Right lobe of liver (tissue), 6 donors: ENCODE measurements at places on chromosomes 5 and 9.

GRCh38 chr9:89879701-89880100, 274.9 kb downstream of the GADD45G start:
- H3K4me1 ChIP-seq, result no peaks in the 10 kb centered on the region
- H3K27ac ChIP-seq, result no peak overlapping the region
- H3K4me3 ChIP-seq, result no peak overlapping the region
- no peaks in the 10 kb centered on the region for H3K36me3 ChIP-seq

DNA sequence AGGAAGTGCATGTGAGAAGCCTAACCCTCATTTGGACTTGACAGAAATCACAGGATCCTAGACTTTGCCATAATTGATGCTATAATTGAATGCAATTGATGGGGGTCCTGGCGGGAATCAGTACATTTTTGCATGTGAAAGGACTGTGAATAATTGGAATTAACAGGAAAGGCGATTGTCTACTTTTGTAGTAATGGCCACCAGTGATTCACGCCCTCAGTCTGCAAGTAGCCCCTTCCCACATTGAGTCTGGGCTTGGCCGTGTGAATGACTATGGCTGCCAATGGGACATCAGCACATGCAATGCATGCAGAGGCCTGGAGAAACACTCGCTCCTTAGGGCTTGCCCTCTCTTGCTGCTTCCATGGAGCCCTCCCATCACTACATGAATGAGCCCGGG, 107.8 kb upstream of the OSMR start:
- H3K4me1 ChIP-seq, result no peaks in the 10 kb centered on the region
- no peak for DNase-seq
- H3K36me3 ChIP-seq, result no peaks in the 10 kb centered on the region
- H3K4me3 ChIP-seq, result no peak overlapping the region
- H3K27ac ChIP-seq, result no peak overlapping the region
- no peaks in the 10 kb centered on the region for H3K27me3 ChIP-seq

DNA sequence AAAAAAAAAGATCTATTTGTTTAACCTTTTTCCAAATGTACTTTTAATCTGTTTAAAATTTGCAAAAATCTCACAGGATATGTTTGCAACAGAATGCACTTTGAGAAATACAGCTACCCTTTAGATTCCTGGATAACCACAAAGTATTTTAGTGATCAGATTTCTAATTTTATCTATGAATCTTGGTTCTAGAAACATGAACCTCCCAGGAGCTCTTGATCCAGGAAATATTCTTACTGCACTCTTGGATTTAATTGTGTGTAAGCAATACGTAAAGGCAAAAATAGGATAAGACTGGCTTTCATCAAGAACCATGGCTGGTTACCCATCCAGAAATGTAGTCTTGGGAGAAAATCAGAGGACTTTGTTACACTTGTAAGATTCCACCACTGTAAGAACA, 1581.8 kb upstream of the WWC1 start:
- H3K27me3 ChIP-seq, result no peaks in the 10 kb centered on the region
- H3K4me1 ChIP-seq, result no peaks in the 10 kb centered on the region
- no peak overlapping the region for H3K4me3 ChIP-seq
- DNase-seq, result no peak

- H3K27me3 ChIP-seq, result no peaks in the 10 kb centered on the region
- peak within 1 kb of the TSS; percentile 90 for H3K4me3 ChIP-seq
- no peaks in the 10 kb centered on the region for H3K4me1 ChIP-seq
- peak within 1 kb of the TSS; percentile 89 for H3K27ac ChIP-seq
- no peaks in the 10 kb centered on the region for H3K36me3 ChIP-seq
Observed at GRCh38 chr9:97411789-97412625, at the start of gene TDRD7. Gene TDRD7 (plus strand): TSS chr9:97412096. CDS start chr9:97428466, 16,370 bp downstream.

- H3K27ac ChIP-seq, result no peak overlapping the region
- H3K36me3 ChIP-seq, result no peaks in the 10 kb centered on the region
- no peaks in the 10 kb centered on the region for H3K27me3 ChIP-seq
- no peaks in the 10 kb centered on the region for H3K4me1 ChIP-seq
- no peak for DNase-seq
Observed at GRCh38 chr5:133439859-133440258, 172.5 kb downstream of the FSTL4 start.

- no peaks in the 10 kb centered on the region for H3K27me3 ChIP-seq
- no peaks in the 10 kb centered on the region for H3K36me3 ChIP-seq
- peaks cover 4% of the 10 kb centered on the region for H3K4me1 ChIP-seq
- no peak overlapping the region for H3K27ac ChIP-seq
- H3K4me3 ChIP-seq, result no peak overlapping the region
- DNase-seq, result no peak
Observed at GRCh38 chr5:113269023-113269997, 165.5 kb downstream of the TSSK1B start.

DNA sequence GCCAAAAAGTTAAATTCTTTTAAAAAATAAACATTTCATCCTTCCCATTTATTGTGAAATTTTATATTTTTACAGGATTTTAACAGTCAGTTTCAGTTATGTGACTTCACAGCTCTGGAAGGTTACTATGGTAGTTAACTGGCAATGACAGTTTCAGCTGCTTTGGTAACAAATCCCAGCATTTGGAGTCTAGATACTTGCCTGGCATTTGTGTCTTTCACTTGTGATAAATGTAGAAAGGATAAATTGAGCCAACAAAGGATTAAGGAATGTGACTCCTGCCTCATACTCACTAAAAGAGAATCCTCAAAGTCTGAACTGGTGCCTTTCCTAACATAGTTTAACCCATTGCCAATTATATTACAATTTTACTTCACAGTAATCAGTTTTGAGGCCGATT, 315.5 kb downstream of the FER start:
- H3K4me1 ChIP-seq, result no peaks in the 10 kb centered on the region
- H3K27me3 ChIP-seq, result no peaks in the 10 kb centered on the region
- H3K27ac ChIP-seq, result no peak overlapping the region
- no peak for DNase-seq

DNA sequence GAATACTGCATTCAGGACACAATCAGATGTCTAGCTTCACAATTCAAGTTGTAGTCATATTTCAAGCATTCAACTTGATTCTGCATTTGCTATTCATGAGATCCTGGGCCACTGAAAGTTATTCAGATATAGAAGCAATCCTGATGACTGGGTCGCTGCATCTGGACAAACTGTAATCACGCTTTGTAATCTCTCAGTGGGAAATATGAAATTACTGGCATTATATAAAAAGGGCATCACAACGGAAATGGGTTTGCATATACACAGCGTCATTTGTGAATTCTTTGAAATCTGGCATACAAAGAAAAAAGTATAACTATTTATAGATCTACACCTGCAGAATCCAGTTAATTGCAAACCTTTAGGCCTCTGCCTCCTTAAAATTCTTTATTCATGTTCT, 102.2 kb downstream of the PARP8 start:
- H3K4me3 ChIP-seq, result no peak overlapping the region
- no peak for DNase-seq

GRCh38 chr5:151110992-151111391, 30.2 kb upstream of the TNIP1 start:
- H3K27me3 ChIP-seq, result no peaks in the 10 kb centered on the region
- H3K4me1 ChIP-seq, result no peaks in the 10 kb centered on the region
- H3K27ac ChIP-seq, result no peak overlapping the region
- H3K4me3 ChIP-seq, result no peak overlapping the region

GRCh38 chr9:112000743-112001142, 104.1 kb downstream of the UGCG start:
- H3K27ac ChIP-seq, result no peak overlapping the region
- no peak overlapping the region for H3K4me3 ChIP-seq
- no peaks in the 10 kb centered on the region for H3K27me3 ChIP-seq
- H3K4me1 ChIP-seq, result no peaks in the 10 kb centered on the region
- H3K36me3 ChIP-seq, result no peaks in the 10 kb centered on the region

DNA sequence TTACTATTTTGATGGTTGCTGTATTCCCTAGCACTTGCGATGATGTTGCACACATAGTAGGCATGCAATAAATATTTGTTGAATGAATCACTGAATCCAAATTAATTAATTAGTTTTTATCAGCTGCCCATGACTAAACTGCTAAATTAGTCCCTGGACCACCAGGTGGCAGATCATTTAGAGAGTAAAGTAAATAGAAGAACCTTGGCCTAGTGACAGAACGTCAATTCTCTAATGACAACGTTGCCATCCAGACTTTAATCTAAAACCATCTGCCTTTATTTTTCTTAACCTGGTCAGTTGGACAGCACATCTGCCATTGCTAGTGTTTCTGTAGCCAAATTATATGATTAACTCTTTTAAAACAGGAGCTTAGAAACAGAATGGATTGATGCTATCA, 457.5 kb downstream of the KIF4B start:
- H3K27me3 ChIP-seq, result no peaks in the 10 kb centered on the region
- H3K4me1 ChIP-seq, result no peaks in the 10 kb centered on the region

DNA sequence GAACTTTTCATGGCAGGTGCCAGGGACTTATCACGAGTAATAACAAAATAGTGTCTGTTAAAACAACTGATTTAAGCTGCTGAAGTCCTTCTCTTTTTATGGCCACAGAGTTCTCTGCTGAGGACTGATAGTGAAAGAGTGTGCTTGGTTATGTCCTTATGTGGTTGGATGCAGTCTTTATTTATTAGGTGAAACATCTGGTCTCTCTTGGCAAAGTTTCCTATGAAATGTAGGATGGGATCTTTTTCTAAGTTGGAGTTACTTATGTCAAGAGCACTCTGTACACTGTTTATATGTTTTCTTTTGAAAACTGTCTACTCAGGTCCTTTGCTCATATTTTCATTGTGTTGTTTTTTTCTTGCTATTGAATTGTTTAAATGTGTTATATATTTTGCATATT, 1816.1 kb upstream of the C9orf72 start:
- no peaks in the 10 kb centered on the region for H3K36me3 ChIP-seq
- H3K27me3 ChIP-seq, result no peaks in the 10 kb centered on the region
- H3K27ac ChIP-seq, result no peak overlapping the region
- no peaks in the 10 kb centered on the region for H3K4me1 ChIP-seq
- no peak overlapping the region for H3K4me3 ChIP-seq

- no peaks in the 10 kb centered on the region for H3K4me1 ChIP-seq
- no peak overlapping the region for H3K27ac ChIP-seq
- no peak for DNase-seq
- H3K27me3 ChIP-seq, result no peaks in the 10 kb centered on the region
- peaks cover 26% of the 10 kb centered on the region for H3K36me3 ChIP-seq
Observed at GRCh38 chr9:33318225-33318624, 27.9 kb downstream of the NFX1 start.

GRCh38 chr5:21831145-21831787, 1021.9 kb downstream of the CDH12 start:
- H3K36me3 ChIP-seq, result no peaks in the 10 kb centered on the region
- H3K4me1 ChIP-seq, result no peaks in the 10 kb centered on the region
- H3K4me3 ChIP-seq, result no peak overlapping the region
- H3K27me3 ChIP-seq, result no peaks in the 10 kb centered on the region
- DNase-seq, result no peak
- no peak overlapping the region for H3K27ac ChIP-seq

DNA sequence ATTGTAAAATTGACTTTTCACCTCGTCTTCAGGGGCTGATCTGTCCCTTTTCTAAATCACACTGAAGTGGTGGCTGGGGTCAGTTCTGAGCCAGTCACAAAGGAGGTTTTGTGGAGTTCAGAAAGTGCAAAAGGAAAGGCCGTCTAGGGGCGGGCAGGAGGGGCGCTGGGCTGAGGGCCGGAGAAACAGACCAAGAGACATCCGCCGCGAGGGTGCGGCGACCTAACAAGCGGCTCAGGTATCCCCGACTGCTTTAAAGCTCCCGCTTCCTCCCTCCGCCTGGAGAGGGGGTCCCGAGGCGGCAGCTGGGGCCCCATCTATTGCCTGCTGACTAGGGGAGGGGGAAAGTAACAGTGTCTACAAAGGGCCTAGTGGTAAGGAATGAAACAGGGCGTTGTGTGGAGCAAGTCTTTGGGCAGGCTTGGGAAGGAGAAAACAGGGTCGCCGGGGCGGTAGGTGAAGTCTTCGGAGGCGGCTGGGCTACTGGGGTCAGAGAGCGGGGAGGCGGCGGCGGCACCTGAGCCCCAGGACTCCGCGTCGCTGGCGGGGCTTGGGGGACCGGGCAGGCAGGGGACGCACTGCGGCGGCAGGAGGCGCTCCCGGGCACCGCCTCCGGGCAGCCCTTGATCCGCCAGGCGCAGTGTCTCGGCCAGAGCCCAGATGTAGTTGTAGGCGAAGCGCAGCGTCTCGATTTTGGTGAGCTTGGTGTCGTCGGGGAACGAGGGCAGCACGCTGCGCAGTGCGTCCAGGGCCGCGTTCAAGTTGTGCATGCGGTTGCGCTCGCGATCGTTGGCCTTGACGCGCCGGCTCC, 950 bp downstream of the NEUROG1 start:
- no peaks in the 10 kb centered on the region for H3K4me1 ChIP-seq
- no peak overlapping the region for H3K4me3 ChIP-seq
- DNase-seq, result no peak
- H3K36me3 ChIP-seq, result no peaks in the 10 kb centered on the region

DNA sequence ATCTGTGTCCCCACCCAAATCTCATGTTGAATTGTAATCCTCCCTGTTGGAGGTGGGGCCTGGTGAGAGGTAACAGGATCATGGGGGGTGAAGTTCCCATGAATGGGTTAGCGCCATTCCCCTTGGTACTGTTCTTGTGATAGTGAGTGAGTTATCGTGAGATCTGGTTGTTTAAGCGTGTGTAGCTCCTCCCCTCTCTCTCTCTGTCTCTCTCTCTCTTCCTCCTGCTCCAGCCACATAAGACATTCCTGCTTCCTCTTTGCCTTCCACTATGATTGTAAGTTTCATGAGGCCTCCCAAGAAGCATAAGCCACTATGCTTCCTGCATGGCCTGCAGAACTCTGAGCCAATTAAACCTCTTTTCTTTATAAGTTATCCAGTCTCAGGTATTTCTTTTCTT, 28.8 kb downstream of the C5orf15 start:
- H3K4me3 ChIP-seq, result no peak overlapping the region
- no peak overlapping the region for H3K27ac ChIP-seq
- peak; percentile 10 for DNase-seq
- no peaks in the 10 kb centered on the region for H3K4me1 ChIP-seq
- no peaks in the 10 kb centered on the region for H3K36me3 ChIP-seq

- no peaks in the 10 kb centered on the region for H3K27me3 ChIP-seq
- H3K27ac ChIP-seq, result no peak overlapping the region
Observed at GRCh38 chr9:127634021-127634420, 21.9 kb downstream of the STXBP1 start.

DNA sequence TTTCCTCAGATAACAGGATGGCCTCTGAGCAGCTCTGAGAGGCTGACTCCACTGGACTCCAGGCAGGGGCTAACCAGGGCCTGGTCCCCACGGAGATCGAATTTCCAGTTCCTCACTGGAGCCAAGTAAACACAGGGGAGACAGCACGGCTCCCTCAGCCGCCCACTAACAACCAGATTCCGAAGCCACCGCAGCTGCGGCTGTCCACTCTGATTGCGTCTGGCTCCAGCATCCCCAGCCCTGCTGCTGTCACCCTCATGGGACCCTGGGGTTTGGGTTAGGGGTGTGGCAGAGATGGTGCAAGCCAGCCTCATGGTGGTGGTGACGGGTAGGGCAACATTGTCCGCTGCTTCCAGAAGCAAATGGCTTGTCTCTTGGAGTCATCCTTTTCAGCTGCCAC, 172.6 kb downstream of the RGS3 start:
- no peak overlapping the region for H3K27ac ChIP-seq
- H3K36me3 ChIP-seq, result no peaks in the 10 kb centered on the region
- H3K27me3 ChIP-seq, result no peaks in the 10 kb centered on the region
- peaks cover 7% of the 10 kb centered on the region for H3K4me1 ChIP-seq
- no peak for DNase-seq
